ENCODE measurements at places on chromosomes 5 and 9.

GRCh38 chr5:43008363-43009153 is 31.6 kb downstream of the ANXA2R start:
- DNase-seq, result no peak

GRCh38 chr9:79255651-79256260 is 316.0 kb upstream of the TLE4 start:
- no peak for DNase-seq

DNA sequence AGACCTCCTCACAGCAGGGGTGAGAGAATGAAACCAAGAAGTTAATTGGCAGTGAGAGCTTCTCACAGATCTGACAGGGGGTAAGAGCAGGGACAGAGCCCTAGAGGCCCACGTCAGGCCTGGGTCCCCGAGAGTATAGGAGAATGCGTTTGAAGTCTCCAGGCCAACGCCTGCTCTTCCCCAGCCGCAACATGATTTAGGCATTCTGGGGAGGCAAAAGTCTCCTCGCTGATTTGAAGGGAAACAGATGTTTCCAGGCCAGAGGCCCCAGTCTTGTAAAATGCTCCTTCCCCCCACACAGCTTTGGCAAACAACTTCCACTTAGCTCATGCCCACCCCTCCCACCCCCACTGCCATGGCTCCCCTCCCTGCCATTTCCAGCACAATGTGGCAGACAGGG is 239.2 kb upstream of the TRIM32 start:
- DNase-seq, result no peak

GRCh38 chr9:133133681-133134387 is 12.8 kb upstream of the RALGDS start:
- DNase-seq, result peak; percentile 97

DNA sequence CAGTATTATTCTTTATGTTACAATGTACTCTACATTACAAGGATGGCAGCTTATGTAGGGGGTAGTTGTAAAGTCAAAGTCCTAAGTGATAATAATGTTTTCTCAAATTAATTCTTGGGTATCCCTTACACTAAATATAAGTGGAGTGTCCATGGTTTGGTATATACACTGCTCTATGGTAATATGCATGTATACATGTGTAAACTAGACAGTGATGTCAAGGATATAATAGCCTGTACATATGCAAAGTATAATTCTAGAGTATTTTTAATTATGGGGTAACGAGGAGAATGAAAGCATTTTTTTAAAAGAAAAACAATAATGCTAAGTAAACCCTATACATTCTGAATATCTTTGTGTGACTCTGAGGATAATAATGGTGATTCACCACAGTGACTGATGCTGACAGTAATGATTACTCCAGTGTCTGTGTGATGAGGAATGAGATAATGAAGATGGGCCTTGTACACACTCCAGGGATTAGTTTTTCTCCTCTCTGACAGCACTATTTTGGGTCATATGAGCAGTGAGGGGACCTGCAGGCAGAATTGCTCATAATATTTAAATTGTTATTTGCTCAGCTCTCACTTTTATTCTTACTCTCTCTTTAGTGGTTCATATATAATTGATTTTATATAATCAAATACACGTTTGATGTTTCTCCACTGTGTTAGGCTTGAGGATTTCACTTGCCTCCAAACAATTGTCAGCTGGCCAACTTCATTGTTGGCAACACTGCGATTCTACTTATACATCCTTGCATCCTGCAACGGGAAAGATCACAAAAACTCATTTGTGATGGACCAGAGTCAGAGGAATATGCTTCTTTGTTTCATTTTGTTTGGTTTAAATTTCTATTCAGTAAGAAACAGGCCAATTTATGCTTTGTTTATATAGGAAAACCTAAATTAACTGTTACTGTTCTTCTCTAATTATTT is 88.2 kb downstream of the NREP start:
- DNase-seq, result no peak
